ENCODE measurements at places on chromosomes 6 and 20.
A peak's percentile ranks its signal among the peaks of the same experiment; 100 is the strongest.

DNA sequence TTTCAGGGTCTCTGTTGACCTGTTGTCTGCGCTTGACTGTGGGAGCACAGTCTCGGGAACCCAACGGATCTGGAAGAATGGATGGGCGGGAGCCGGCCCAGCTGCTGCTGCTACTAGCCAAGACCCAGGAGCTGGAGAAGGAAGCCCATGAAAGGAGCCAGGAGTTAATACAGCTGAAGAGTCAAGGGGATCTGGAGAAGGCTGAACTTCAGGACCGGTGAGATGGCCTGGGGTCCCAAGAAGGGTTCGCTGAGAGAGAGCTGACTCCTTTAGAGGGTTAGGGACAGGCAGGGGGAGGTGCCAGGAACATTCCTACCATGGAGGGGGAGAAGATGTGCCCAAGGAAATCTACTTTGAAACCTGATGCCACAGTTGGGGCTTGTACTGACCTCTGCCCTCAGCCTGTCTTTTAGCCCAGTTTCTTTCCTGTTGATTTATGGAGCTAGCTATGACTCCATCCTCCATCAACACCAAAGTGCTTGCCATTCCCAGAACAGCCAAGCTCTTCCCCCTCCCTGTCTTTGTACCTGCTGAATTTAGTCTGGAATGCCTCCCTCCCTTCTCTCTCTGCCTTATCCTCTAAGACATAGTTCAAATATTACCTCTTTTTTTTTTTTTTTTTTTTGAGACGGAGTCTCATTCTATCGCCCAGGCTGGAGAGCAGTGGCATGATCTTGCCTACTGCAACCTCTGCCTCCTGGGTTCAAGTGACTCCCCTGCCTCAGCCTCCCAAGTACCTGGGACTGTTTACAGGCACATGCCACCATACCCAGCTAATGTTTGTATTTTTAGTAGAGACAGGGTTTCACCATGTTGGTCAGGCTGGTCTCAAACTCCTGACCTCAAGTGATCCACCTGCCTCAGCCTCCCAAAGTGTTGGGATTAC lies 12.2 kb downstream of the CEP250 start:
- DNase-seq, result no peak

DNA sequence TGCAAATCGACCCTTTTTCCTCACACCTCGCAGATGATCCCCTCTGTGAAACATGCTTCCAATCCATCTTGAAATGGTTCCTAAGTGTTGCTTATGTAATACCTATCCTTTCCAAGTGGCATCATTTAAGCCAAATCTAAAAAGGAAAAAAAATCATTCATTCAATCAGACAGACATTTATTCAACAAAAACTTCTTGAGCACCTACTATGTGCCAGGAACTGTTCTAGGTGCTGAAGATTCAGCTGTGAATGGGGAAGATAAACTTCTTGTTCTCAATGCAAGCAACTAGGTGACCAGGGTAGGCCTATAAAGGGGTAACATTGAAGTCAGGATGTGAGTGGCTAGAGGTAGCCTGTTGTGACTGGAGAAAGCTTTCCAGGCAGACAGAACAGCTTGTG lies 66.2 kb downstream of the SCML4 start:
- DNase-seq, result no peak

GRCh38 chr20:49366687-49367086 lies 88.8 kb upstream of the ZNFX1 start:
- DNase-seq, result no peak

DNA sequence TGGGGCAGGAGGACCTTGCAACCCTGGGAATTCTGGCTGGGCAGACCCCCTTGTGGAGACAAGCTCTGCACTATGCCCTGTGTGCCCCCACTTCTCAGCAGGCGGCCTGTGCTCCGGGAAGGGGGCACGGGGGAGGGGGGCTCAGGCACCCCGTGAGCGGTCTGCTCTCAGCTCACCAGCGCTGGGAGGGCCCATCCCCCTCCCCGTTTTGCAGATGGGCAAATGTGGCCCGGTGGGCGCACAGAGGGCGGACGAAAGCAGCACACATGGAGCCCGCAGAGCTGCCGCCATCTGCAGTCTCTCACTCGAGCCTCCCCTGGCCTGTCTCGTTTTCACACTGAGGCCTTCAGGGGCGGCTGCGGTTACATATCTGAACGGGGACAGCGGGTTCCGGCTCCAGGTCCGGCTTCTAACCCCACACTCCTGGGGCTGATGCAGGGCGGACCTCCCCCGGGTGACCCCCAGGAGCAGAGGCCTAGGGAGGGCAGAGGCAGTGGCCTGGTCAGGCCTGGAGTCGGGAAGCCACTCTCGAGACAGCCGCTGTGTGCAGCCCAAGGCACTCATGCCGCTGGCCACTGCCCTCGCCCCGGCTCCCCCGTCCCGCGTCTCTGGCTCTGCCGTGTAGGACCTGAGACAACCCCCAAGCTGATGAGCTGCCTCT lies 13.9 kb downstream of the CHRNA4 start:
- DNase-seq, result no peak

DNA sequence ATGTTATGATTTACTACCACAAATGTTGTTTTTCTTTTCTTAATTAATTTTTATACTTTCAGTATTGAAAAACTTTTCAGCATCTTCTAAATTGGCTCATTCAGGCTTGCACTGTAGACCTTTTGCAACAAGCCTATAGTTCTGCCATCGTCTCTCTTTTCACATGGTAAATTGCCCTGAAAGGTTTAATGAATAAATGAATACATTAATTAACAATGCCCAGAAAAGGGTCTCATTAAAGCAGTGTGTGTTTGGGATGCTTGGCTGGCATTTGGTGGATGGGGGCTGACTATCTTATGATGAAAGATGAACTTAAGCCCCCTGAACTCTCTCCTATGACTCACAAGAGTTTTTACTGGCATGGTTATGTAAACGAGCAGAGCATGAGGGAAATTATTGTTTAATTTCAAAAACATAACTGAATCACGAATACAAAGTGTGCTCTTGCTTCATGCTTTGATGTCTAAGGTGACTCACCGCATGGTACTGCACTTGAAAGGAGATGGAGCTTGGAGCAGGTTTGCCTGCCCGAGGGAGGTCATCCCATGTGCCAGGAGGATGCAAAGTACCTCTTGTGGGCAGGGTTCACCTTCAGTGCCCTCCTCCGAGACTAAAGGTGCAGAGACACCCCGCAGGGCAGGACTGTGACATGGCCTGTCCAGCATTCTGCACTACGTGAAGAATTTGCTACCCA lies 13.8 kb upstream of the PCK1 start:
- DNase-seq, result no peak

- DNase-seq, result no peak
Measured at GRCh38 chr6:39841291-39841690, 49.1 kb downstream of the DAAM2 start.

DNA sequence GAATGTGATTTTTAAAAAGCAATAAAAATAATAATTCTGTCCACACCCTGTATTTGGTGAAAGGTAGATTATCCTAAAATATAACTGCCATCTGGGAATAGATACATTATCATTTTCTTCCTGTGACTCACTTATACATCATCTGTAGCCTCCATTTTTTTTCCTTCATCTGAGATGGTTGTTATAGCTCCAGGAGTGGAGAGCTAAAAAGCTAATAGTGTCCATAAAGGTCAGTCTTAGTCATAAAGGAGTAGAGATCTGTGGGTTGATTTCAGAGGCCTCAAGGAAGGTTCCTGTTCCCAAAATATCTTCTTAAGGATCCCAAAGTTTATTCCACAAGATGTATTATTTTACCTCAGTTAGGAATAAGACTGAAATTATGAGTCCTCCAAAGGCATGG lies 41.1 kb downstream of the FBXO5 start:
- DNase-seq, result no peak

GRCh38 chr6:91697010-91697695 lies 1110.3 kb upstream of the MAP3K7 start:
- no peak for DNase-seq

GRCh38 chr6:117706504-117706903 lies 31.2 kb downstream of the NUS1 start:
- no peak for DNase-seq

DNA sequence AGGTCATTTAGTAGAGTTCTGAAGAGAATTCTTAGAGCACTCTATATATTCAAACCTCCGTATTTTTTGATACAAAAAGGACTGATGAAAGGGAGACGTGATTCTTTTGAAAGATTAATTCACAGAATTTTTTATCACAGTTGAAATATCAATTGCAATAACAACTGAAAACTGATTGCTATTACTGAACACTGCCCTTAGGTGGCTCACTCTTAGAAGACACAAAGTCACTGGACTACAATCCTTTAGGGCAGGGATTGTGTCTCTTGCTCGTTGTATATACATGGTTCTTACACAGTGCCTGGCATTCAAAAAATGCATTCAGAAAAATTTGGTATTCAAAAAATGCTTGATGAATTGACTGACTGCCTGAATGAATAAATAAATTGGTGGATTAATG lies 17.1 kb upstream of the CALHM6 start:
- peak; percentile 34 for DNase-seq

GRCh38 chr6:15491986-15492269 lies 170.9 kb downstream of the DTNBP1 start:
- no peak for DNase-seq

GRCh38 chr6:26553635-26554446 lies 15.7 kb downstream of the HMGN4 start:
- no peak for DNase-seq

Data from germinal center (tissue), 1 donor.